ENCODE measurements at places on chromosomes 12 and 14. TPM values are rescaled to one million over a fixed set of nuclear protein-coding genes. Genes with fewer than 3 reads are reported as not detected.
A peak's percentile ranks its signal among the peaks of the same experiment; 100 is the strongest.

The RASAL1 gene
- total RNA-seq: 0.35 TPM

The TPH2 gene
- total RNA-seq: not detected

The RAD51AP1 gene
- 45.6 TPM for total RNA-seq

The KRT79 gene
- total RNA-seq: not detected

The CLEC9A gene
- not detected for total RNA-seq

The SLCO1B3 gene
- not detected for total RNA-seq

The REP15 gene
- total RNA-seq: not detected

The LRRC43 gene
- 0.38 TPM for total RNA-seq

The IKBIP gene
- 26.2 TPM for total RNA-seq

The DEGS2 gene
- total RNA-seq: 0.25 TPM

The RDH12 gene
- total RNA-seq: not detected

The PPP4R4 gene
- 4.9 TPM for total RNA-seq

The PRR4 gene
- 0.98 TPM for total RNA-seq

DNA sequence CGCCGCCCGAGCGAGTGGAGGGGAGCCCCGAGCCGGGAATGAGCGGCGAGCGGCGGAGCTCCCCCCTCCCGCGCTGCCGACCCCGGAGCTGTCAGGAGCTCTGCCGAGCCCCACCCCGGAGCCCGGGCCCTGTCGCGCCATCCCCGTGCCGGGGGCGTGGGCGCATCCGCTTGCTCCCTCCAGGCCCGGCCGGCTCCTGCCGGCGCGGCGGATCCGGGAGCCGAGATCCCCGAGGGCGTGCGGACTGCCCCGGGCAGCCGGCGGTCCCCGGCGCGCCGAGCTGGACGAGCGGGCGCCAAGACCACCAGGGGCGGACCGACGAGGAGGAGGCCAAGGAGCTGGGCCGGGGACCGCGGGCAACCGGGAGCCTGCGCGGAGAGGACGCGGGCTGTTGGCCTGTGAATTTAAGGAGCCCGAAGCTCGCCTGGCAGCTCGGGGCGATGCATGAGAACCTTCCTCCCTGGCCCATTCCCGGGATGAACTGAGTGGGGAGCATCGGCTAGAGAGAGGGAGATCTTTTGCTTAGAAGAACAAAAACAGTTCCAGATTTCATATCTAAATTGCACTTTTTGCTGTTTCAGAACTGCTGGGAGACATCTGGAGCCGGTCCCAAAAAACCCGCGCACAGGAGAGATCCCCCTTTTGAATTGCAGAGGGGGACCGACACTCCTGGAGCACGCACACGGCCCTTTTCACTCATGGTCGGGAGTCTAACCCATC, 2.0 kb downstream of the PTHLH start:
- DNase-seq: no peak

DNA sequence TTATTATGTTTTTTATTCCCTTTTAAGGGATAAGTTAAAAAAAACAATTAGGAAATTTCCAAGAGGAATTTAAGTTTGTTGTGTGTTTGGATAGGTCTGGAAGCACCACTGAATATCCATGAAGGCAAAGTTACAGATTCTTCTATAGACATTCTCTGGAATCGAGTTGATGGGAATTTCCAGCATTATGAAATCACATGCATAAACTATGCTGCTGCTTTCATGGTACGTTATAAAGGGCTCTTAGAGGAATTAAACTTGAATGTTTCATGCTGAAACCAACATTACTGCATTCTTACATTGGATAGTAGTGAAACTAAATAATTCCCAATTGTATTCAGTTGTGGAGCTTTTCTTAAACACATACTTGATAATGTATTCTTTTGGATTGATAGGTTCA, 21.5 kb upstream of the PTPRQ start:
- DNase-seq: no peak

DNA sequence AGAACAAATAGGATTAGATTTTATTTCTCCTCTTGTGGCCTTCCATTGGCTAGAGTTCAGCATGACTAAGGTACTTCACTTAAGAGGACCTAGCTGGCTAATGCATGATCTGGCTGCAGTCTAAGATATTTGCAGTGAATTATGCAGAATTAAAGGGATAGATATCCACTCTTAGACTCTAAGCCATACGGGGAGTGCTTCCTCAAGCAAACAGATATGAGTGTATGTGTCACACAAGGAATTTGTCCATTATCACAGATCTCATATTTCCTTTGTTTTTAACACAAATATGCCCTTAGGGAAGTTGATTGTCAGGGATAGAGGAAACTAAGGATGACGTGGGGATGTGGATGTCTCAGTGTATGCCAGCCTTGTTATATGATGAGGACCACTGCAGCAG, 88.1 kb upstream of the DHRS4 start:
- DNase-seq: no peak

GRCh38 chr12:53057816-53058500, 8.1 kb downstream of the TNS2 start:
- DNase-seq: no peak

- no peak for DNase-seq
Measured at GRCh38 chr12:47551426-47551851, 154.4 kb downstream of the RPAP3 start.

- no peak for DNase-seq
Measured at GRCh38 chr12:114238808-114239207, 167.1 kb downstream of the TBX5 start.

DNA sequence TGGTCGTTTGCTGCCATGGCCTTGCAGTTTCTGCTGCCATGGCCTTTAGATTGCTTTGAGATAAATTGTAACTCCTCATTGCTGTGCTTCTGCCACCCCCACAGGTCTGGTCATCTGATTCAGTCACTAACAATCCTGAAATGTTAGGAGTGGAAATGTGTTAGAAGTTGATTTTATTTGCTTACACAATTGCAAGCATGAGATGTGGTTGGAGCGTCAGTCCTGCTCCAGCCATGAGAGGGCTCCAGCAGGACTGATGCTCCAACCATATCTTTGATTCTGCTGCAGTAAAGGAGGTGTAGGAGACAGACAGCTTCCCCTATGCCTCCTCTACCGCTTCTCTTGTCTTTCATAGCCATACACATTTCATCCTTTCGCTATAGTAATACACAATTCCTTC, 226.8 kb upstream of the RGS6 start:
- no peak for DNase-seq

DNA sequence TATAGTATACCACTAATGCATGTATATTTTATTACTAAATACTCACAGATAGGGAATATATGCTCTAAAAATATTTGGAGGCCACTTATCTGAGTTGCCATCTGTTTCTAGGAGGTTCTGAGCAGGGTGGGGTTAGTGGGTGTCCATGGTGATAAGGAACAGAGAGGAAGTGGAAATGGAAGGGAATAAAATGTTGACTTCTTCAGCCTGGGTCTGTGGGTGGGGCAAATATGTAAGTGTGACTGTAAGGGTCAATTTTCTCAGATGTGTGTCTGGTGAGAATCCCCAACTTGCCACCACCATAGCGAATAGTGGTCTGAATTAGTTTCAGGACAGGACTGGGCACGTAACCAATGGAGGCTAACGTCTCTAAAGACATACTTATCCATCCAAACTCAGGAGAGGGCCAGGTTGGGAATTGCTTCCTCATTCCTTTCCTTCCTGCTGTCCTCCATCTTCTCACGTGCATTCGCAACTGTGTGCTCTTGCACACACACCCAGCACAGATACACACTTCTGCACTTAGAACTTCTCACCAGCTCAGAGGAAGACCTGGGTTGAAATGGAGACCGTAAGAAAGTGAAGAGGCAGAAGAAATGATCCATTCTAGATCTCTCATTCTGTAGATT, 54.2 kb upstream of the GZMB start:
- no peak for DNase-seq

- no peak for DNase-seq
Measured at GRCh38 chr14:101290611-101291010, 270.7 kb upstream of the DIO3 start.

GRCh38 chr12:132330549-132330881, 1.1 kb upstream of the GALNT9 start:
- DNase-seq: no peak

DNA sequence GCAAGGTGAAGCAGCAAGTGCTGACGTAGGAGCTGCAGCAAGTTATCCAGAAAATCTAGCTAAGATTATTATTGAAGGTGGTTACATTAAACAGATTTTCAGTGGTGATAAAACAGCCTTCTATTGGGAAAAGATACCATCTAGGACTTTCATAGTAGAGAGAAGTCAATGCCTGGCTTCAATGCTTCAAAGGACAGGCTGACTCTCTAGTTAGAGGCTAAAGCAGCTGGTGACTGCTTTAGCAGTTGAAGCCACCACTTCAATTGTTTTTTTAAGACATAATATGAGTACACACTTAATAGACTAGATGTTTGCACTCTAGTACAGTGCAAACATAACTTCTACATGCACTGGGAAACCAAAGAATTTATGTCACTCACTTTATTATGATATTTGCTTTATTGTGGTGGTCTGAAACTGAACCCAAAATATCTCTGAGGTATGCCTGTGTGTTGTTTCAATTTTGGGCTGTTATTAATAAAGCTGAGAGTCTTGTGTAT, 1026.9 kb upstream of the FOXG1 start:
- DNase-seq: no peak

GRCh38 chr12:18684430-18684829, 53.4 kb downstream of the PLCZ1 start:
- no peak for DNase-seq

- DNase-seq: no peak
Measured at GRCh38 chr12:11798856-11799501, 149.5 kb downstream of the ETV6 start.

- DNase-seq: no peak
Measured at GRCh38 chr12:92003701-92004100, 141.9 kb downstream of the BTG1 start.

- DNase-seq: peak; percentile 35
Measured at GRCh38 chr12:104740668-104741067, 217.4 kb downstream of the SLC41A2 start.

DNA sequence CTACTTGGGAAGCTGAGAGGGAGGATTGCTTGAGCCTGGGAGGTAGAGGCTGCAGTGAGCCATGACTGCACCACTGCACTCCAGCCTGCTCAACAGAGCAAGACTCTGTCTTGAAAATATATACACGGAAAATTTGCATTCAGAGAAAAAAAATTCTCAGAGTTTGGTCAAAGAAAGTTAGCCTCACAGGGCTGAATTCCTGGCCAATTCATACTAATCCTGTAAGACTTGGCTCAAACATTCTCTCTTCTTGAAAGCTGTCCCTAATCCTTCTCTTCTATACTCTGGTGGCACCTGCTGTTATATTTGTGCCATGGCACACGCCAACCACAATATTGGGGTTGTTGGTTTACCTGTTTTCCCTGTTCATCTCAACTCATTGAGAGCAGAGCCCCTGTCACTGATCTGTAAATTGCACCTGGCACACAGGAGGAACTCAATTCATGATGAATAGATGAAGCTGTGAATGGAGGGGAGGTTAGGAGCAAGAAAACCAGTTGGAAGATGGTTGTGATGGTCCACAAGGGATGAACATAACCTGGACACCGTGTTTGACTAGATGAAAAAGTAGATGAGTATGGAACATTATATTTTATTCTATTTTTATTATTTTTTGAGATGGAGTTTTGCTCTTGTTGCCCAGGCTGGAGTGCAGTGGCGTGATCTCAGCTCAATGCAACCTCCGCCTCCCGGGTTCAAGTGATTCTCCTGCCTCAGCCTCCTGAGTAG, 36.8 kb upstream of the SPTSSA start:
- no peak for DNase-seq

DNA sequence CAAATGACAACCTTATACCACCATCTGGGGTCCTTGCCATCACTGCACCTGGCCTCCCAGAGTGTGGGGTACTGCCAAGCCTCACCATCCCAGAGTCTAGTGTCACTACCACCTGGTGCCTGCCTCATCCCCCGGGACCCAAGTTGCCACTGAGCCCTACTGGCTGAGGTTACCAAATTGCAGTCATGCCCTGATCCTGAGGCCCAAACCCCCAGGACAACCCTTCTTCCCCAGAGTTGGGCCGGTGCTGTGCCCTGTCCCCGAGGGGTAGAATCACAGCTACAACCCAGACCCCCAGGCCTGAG, 8.4 kb upstream of the SFSWAP start:
- no peak for DNase-seq

GRCh38 chr14:60125918-60126317, 34.2 kb downstream of the PCNX4 start:
- no peak for DNase-seq

DNA sequence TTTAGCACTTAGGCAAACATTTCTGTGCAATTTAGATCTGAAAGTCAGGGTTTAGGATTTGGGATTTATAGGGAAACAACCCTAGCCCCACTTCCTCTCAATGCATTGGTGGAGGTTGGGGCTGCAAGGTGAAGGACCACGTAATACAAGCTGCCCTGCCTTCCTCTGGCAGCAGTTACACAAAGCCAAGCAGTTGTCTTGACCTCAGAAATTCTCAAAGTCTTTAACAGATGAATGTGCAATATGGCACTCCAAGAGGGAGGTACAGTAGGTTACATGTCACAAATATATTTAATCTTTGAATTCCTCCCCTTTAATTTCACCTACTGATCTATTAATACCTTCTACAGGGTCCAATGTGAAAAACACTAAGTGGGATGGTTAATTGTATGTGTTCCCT, 23.9 kb downstream of the IFNG-AS1 start:
- no peak for DNase-seq

DNA sequence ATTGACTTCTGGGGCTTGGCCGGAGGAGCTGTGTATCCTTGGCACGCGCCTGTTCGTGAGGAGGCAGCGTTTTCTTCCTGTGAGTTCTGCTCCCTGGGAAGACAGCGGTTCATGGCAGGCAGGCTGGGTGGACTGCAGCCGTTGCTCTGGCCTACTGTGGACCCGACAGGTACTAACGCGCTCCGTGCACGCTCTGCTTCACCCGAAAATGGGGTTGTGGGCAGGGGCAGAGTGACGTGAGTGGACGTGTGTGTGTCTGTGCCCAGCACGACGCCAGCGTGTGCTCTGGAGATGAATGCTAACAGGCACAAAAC, 179.1 kb downstream of the KIF26A start:
- no peak for DNase-seq

- DNase-seq: no peak
Measured at GRCh38 chr12:58882826-58883225, 37.5 kb downstream of the LRIG3 start.

DNA sequence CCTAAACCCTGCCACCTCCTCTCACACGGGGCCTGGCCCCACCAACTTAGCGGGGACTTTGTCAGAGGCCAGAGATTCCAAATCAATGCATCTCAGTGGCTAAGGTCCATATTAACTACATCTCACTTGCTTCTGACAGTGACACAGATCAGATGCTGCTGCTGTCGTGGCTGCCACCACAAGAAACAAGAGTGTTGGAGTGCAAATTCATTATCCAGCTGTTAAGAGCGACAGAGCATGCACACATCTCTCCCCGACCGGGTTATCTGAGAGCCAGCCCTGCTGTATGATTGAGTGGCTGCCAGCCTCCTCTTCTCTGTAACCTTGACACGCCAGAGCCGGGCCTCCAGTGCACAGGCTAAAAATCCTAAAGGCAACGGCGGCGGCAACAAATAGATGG, 40.2 kb downstream of the SPRING1 start:
- DNase-seq: no peak

GRCh38 chr12:56792678-56793077, 29.6 kb downstream of the HSD17B6 start:
- DNase-seq: no peak

- DNase-seq: no peak
Measured at GRCh38 chr12:117034701-117035151, 64.5 kb downstream of the TESC start.
